ENCODE measurements at places on chromosomes 1 and 21. TPM values are rescaled to one million over a fixed set of nuclear protein-coding genes. Genes with fewer than 3 reads are reported as not detected.

GRCh38 chr21:29961291-29962027 lies 21.7 kb upstream of the GRIK1 start:
- H3K4me1 ChIP-seq = peaks cover 5% of the 10 kb centered on the region
- H3K27ac ChIP-seq = no peak overlapping the region
- H3K4me3 ChIP-seq = no peak overlapping the region
- H3K36me3 ChIP-seq = no peaks in the 10 kb centered on the region

DNA sequence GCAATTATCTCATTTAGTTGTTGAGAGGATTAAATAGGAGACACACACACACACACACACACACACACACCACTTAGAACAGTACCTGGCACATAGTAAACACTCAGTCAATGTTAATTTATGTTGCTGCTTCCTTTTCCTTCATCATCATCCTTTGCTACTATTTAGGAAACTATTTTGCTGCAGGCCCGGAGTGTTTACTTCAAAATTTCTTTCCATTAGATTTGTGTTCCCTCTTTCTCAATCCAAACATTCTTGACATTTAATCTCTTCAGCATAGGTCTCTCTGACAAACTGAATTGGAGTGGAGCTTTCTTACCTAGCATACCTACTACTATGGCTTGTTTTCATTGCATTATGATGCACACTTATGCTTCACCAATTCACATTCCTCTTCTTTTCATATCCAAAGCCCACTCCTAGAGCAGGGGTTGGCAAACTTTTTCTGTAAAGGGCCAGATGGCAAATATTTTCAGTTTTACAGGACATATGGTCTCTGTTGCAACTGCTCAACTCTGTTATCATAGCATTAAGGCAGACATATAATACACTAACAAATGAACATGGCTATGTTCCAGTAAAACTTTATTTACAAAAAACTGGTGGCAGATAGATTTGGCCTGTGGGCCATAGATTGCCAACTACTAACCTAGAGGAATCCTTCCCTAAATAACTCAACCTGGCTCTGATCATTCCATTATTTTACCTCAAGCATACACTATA lies 49.5 kb downstream of the SCMH1 start:
- H3K4me1 ChIP-seq = peaks cover 9% of the 10 kb centered on the region
- H3K36me3 ChIP-seq = no peaks in the 10 kb centered on the region
- H3K27ac ChIP-seq = no peak overlapping the region

DNA sequence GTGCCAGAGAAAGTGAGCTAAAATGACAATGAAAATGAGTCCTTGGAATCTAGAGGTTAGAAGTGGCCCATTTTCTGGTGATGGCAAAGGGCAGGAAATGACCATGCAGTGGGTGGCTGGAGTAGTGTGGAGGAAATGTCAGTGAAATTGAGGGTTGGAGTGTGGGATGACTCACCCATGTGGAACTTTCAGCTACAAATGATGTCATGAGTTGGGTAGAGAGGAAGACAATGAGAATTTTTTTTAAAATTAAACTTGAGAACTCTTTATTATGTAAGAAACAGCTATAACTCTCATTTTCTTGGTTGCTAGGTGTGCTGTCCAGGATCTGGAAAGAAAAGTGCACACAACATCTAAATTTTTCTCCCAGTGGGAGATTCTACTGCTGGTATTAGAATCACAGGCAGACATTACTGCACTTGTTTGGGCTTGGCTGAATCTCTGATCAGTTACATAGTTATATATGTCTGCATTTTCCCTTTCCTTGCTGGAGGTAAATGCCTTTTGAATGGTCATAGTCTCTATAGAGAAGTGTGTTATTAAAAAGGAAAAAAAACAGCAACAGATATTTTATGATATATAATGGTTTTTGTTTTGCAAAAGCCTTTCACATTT lies 56.8 kb upstream of the GNG12 start:
- H3K36me3 ChIP-seq = no peaks in the 10 kb centered on the region
- no peaks in the 10 kb centered on the region for H3K27me3 ChIP-seq
- H3K27ac ChIP-seq = peak overlapping the region; percentile 30
- H3K4me1 ChIP-seq = peaks cover 46% of the 10 kb centered on the region
- no peak overlapping the region for H3K4me3 ChIP-seq

DNA sequence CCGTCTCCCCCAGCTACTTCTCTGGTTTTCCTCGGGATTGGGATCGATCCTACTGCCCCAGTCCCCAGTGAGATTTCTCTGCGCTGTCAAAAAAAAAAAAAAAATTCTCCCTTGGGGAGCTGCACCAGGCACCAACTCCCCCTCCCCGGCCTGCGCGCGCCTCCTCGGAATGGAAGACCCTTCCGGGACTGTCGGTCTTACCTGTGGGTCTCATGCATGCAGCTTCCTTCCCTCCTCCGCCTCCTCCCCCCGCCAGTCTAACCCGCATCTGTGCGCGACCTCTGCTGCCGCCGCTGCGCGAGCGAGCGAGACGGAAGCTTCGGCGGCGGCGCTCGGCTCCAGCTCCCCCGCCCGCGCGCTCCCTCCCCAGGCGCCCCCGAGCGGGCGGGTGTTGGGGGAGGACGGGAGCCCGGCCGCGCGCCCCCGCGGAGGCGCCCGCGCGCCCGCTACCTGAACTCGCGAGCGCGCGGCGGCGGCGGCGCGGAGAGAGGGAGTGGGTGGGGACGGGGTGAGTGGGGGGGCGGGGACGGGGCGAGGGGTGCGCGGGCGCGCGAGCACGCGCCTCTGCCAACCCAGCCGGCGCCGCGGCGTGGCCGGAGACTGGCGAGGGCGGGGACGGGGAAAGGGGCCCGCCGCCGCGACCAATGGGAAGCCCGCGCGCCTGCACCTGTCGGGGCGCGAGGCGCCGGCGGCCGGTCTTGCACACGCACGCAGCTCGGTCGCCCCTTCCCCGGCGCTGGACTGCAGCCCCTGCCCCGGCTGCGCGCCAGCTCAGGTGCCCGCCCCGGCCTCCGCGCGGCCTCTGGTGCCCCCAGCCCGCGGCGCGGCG lies at the start of gene SUSD4:
Gene SUSD4 (minus strand): TSS at position 321 of the 829 bp plus-strand sequence. CDS start 751 bp downstream, outside the sequence.
- no peaks in the 10 kb centered on the region for H3K36me3 ChIP-seq
- DNase-seq = peak; percentile 79

DNA sequence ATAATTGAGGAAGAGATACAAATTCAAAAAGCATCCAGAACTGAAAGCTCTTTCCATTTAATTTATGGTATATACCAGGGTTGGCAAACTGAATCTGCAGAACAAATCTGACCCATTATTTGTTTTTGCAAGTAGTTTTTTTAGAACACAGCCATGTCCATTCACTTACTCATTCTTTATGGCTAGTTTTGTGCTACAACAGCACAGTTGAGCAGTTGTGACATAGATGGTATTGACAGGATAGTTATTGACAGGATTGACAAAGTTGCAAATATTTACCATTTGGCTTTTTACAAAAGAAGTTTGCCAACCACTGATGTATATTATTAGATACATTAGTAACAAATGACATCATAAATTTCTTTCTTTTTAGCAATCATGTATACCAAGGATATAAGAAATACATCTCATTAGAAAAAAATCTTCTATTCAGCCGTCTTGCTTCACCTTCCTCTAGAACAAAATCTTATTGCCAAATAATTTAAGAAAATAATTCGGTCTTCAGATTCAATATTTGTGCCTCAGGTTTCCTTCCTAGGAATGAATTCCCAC lies 9.4 kb downstream of the ADAMTS1 start:
- H3K4me3 ChIP-seq = no peak overlapping the region
- H3K27me3 ChIP-seq = no peaks in the 10 kb centered on the region
- no peak for DNase-seq
- peaks cover 3% of the 10 kb centered on the region for H3K4me1 ChIP-seq
- H3K27ac ChIP-seq = no peak overlapping the region

GRCh38 chr1:212558693-212559480 lies 49.7 kb upstream of the ATF3 start:
- H3K4me1 ChIP-seq = peaks cover 12% of the 10 kb centered on the region
- peak; percentile 92 for DNase-seq
- peaks cover 28% of the 10 kb centered on the region for H3K27me3 ChIP-seq
- peak overlapping the region; percentile 70 for H3K4me3 ChIP-seq

DNA sequence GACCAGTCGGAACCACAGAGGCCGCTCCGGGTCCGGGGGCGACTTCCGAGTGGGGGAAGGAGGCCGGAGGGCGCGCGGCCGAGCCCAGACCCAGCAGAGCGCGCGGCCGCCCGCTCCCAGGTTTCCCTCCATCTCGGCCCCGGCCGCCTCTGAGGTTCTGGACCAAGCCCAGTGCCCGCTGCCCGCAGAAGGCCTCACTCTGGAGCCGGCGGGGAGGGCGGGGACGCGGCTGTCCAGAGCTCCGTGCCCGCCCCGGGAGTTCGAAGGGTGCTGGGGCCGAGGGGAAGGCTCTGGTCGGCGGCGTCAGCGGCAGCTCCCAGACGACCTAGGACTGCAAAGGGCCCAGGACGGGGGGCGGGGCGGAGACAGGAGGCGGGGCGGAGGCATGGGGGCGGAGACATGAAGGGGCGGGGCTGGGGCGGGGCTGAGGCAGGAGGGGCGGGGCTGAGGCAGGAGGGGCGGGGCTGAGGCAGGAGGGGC lies 48.0 kb upstream of the SLC19A1 start:
- peaks cover 35% of the 10 kb centered on the region for H3K36me3 ChIP-seq
- DNase-seq = peak; percentile 76
- peak overlapping the region; percentile 43 for H3K4me3 ChIP-seq
- peaks cover 47% of the 10 kb centered on the region for H3K27me3 ChIP-seq
- no peak overlapping the region for H3K27ac ChIP-seq
- no peaks in the 10 kb centered on the region for H3K4me1 ChIP-seq

DNA sequence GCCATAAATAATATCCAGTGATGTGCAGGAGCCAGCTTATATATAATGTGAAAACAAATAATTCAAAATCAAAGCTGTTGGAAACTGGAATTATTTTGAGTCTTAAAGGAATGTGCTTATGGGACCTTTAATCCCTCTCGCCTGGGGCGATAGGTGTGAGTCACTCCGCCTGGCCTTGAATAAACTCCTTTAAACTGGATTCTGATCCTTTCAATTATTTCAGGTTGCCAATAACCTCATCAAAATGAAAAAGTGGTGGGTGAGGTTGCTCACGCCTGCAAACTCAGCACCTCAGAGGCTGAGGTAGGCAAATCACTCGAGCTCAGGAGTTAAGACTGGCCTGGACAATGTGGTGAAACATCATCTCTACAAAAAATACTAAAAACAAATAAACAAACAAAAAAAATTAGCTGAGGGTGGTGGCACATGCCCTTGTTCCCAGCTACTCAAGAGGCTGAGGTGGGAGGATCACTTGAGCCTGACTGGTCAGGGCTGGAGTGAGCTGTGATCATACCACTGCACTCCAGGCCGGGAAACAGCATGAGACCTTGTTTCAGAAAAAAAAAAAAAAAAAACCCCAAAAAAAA lies 11.4 kb upstream of the SLC2A5 start:
- DNase-seq = no peak
- H3K36me3 ChIP-seq = no peaks in the 10 kb centered on the region
- no peak overlapping the region for H3K4me3 ChIP-seq
- H3K4me1 ChIP-seq = peaks cover 20% of the 10 kb centered on the region
- no peaks in the 10 kb centered on the region for H3K27me3 ChIP-seq

GRCh38 chr1:177227978-177228692 lies 57.4 kb downstream of the BRINP2 start:
- no peak overlapping the region for H3K27ac ChIP-seq
- no peak for DNase-seq
- no peak overlapping the region for H3K4me3 ChIP-seq

- no peaks in the 10 kb centered on the region for H3K4me1 ChIP-seq
- H3K36me3 ChIP-seq = peaks cover 39% of the 10 kb centered on the region
- no peak overlapping the region for H3K4me3 ChIP-seq
- peaks cover 4% of the 10 kb centered on the region for H3K27me3 ChIP-seq
- H3K27ac ChIP-seq = no peak overlapping the region
Observed at GRCh38 chr1:173608503-173609216, 5.8 kb upstream of the SLC9C2 start.

GRCh38 chr1:233294913-233295236 lies 650 bp downstream of the PCNX2 start:
- H3K36me3 ChIP-seq = no peaks in the 10 kb centered on the region
- DNase-seq = no peak
- H3K27me3 ChIP-seq = no peaks in the 10 kb centered on the region
- H3K4me3 ChIP-seq = peak overlapping the region; percentile 85
- H3K4me1 ChIP-seq = peaks cover 56% of the 10 kb centered on the region

- H3K4me1 ChIP-seq = peaks cover 9% of the 10 kb centered on the region
- H3K27me3 ChIP-seq = no peaks in the 10 kb centered on the region
- no peak overlapping the region for H3K27ac ChIP-seq
- DNase-seq = no peak
Observed at GRCh38 chr1:211750599-211750998, 75.2 kb upstream of the NEK2 start.

- no peak for DNase-seq
- peaks cover 15% of the 10 kb centered on the region for H3K27me3 ChIP-seq
- H3K36me3 ChIP-seq = 0 out of 2 replicates have a peak, but pooled peaks cover 3% of the 10 kb centered on the region
- H3K4me1 ChIP-seq = peaks cover 18% of the 10 kb centered on the region
- H3K4me3 ChIP-seq = no peak overlapping the region
Observed at GRCh38 chr21:45050345-45050796, 24.0 kb upstream of the ADARB1 start.

- H3K4me1 ChIP-seq = 0 out of 2 replicates have a peak, but pooled peaks cover 4% of the 10 kb centered on the region
- peaks cover 13% of the 10 kb centered on the region for H3K36me3 ChIP-seq
- H3K4me3 ChIP-seq = no peak overlapping the region
- no peak overlapping the region for H3K27ac ChIP-seq
- DNase-seq = no peak
- no peaks in the 10 kb centered on the region for H3K27me3 ChIP-seq
Observed at GRCh38 chr1:44300852-44301251, 54.2 kb downstream of the ERI3 start.

DNA sequence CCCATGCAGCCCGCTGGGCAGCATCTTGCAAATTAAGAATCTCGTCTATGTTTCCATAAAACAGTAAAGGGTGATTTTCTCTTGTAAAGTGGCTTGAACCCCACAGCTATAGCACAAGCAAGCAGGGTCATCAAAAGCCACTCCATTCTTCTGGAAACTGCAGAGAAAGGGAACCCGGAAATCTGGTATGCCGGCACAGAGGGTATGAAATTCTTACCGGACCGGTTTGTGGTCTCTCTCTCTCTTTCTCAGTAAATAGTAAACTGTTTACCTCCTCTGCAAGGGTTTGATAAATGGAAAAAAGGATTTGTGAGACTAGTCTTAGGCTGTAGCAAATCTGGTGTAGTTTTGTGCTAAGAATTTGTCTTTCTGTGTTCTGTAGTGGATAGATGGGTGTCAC lies 2.7 kb upstream of the ADSS2 start:
- peaks cover 21% of the 10 kb centered on the region for H3K36me3 ChIP-seq
- no peak for DNase-seq
- H3K4me3 ChIP-seq = peak overlapping the region; percentile 46
- H3K27ac ChIP-seq = peak overlapping the region; percentile 98

The OLFML3 gene
- total RNA-seq = 91.1 TPM

The ZNF124 gene
- 33.0 TPM for total RNA-seq

The CASZ1 gene
- 6.9 TPM for total RNA-seq

The ALG6 gene
- 25.4 TPM for total RNA-seq

The KISS1 gene
- total RNA-seq = 0.66 TPM

The S100A7 gene
- total RNA-seq = not detected

The EPHX1 gene
- 64.4 TPM for total RNA-seq

The KCNJ9 gene
- not detected for total RNA-seq

The SAMD11 gene
- 2.3 TPM for total RNA-seq

The OSCP1 gene
- 2.0 TPM for total RNA-seq

The LDLRAD1 gene
- 0.09 TPM for total RNA-seq

The SAMSN1 gene
- total RNA-seq = 1.0 TPM

Data from WTC11 (cell line).